RWPE2 (cell line): ENCODE measurements at places on chromosomes 3 and 15.

GRCh38 chr3:124584552-124585391, 145.5 kb upstream of the UMPS start:
- H3K4me3 ChIP-seq: peak overlapping the region; percentile 23
- H3K4me1 ChIP-seq: no peaks in the 10 kb centered on the region
- DNase-seq: no peak
- H3K27me3 ChIP-seq: peaks cover 39% of the 10 kb centered on the region
- H3K27ac ChIP-seq: no peak overlapping the region

GRCh38 chr3:89889386-89889785, 782.0 kb downstream of the EPHA3 start:
- no peaks in the 10 kb centered on the region for H3K4me1 ChIP-seq
- no peaks in the 10 kb centered on the region for H3K36me3 ChIP-seq
- no peak overlapping the region for H3K27ac ChIP-seq
- DNase-seq: no peak
- no peaks in the 10 kb centered on the region for H3K27me3 ChIP-seq

GRCh38 chr15:41779662-41780157, 5.4 kb downstream of the MAPKBP1 start:
- no peak for DNase-seq
- H3K36me3 ChIP-seq: peaks cover 57% of the 10 kb centered on the region
- peaks cover 50% of the 10 kb centered on the region for H3K4me1 ChIP-seq

DNA sequence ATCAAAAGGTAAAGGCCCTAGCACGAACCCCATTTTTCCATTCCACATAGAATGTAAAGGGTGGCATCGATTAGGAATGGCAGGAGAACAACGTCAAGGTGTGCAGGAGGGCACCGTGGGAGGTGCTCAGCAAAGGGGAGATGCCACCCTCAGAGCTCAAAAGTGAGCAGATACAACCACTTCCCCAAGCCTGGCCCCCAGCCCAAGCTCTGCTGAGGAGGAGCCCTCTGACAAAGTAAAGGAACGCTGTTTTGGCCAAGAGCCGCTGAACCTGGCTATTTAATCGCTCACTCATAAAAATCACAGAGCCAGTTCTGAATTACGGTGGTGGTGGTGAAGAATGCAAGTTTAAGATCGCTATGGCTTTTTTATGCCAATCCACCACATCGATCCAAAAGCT, 12.4 kb downstream of the GNB5 start:
- H3K27me3 ChIP-seq: no peaks in the 10 kb centered on the region
- peaks cover 10% of the 10 kb centered on the region for H3K4me1 ChIP-seq
- no peak for DNase-seq
- H3K4me3 ChIP-seq: peak overlapping the region; percentile 70
- H3K36me3 ChIP-seq: no peaks in the 10 kb centered on the region

- H3K4me1 ChIP-seq: peaks cover 25% of the 10 kb centered on the region
- no peak overlapping the region for H3K4me3 ChIP-seq
- no peaks in the 10 kb centered on the region for H3K36me3 ChIP-seq
- H3K27me3 ChIP-seq: no peaks in the 10 kb centered on the region
- DNase-seq: no peak
- no peak overlapping the region for H3K27ac ChIP-seq
Measured at GRCh38 chr3:157442729-157443128, 6.1 kb downstream of the PTX3 start.

- H3K27me3 ChIP-seq: no peaks in the 10 kb centered on the region
- H3K4me3 ChIP-seq: no peak overlapping the region
- no peaks in the 10 kb centered on the region for H3K36me3 ChIP-seq
- no peaks in the 10 kb centered on the region for H3K4me1 ChIP-seq
Measured at GRCh38 chr3:116111765-116112164, 333.5 kb downstream of the LSAMP start.

DNA sequence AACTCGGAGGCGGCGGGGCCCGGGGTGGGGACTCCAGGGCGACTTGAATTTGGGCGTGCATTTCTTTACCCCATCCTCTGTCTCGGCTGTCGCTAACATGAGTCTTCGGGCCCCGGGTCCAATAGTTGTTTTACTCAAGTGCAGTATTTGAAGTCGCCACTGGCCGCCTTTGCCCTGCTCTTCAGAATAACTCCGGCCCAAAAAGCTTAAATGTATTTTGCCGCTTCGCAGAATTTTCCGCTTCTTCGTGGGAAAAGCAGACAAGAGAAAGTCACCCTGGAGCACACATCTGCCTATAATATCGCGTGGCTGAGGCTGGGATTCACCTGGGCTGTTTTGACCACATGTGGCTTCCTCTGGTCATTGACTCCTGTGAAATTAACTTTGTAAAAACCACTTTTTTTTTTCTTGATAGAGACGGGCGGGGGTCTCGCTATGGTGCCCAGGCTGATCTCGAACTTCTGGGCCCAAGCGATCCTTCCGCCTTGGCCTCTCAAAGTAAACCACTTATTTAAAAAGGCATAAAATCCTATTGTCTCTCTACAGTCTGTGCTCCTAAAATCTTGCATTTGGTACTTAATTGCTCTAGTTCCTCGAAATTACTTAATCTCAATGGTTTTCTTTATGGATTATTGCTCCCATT, 676 bp downstream of the CNOT10 start:
- no peak for DNase-seq
- H3K27me3 ChIP-seq: no peaks in the 10 kb centered on the region
- H3K4me3 ChIP-seq: peak overlapping the region; percentile 72
- H3K27ac ChIP-seq: peak overlapping the region; percentile 41
- H3K36me3 ChIP-seq: peaks cover 7% of the 10 kb centered on the region; the same call in 1 of the 2 replicates

GRCh38 chr15:66138892-66139590, 114.5 kb downstream of the MEGF11 start:
- no peak for DNase-seq
- H3K36me3 ChIP-seq: no peaks in the 10 kb centered on the region
- H3K4me3 ChIP-seq: no peak overlapping the region

DNA sequence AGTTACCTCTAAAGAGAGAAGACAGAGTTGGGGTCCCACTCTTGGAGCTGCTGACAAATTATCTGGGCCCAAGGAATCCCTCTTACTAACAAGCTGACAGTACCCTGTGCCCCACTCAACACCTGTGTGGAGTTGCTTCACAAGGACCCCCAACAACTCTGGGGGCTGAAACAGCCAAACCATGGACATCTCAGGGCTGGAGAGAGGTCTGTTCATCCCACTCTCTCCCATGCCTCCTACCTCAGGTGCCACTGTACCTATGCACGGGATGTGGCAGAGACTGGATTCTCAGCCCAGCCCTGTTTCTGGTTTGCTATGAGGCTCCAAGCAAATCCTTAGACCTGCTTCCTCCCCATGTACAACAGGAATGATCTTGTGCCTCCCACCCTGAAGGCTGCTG, 101.7 kb downstream of the ETFA start:
- peaks cover 16% of the 10 kb centered on the region for H3K36me3 ChIP-seq
- no peak for DNase-seq
- no peak overlapping the region for H3K27ac ChIP-seq

- H3K4me1 ChIP-seq: peaks cover 43% of the 10 kb centered on the region
- H3K27me3 ChIP-seq: no peaks in the 10 kb centered on the region
- no peak for DNase-seq
- H3K36me3 ChIP-seq: peaks cover 12% of the 10 kb centered on the region
- H3K4me3 ChIP-seq: peak overlapping the region; percentile 82
Measured at GRCh38 chr15:64701482-64702184, 73.8 kb downstream of the RBPMS2 start.

GRCh38 chr15:77426871-77427270, 6.2 kb downstream of the HMG20A start:
- peaks cover 11% of the 10 kb centered on the region for H3K4me1 ChIP-seq
- no peaks in the 10 kb centered on the region for H3K27me3 ChIP-seq
- H3K27ac ChIP-seq: no peak overlapping the region
- H3K36me3 ChIP-seq: no peaks in the 10 kb centered on the region

DNA sequence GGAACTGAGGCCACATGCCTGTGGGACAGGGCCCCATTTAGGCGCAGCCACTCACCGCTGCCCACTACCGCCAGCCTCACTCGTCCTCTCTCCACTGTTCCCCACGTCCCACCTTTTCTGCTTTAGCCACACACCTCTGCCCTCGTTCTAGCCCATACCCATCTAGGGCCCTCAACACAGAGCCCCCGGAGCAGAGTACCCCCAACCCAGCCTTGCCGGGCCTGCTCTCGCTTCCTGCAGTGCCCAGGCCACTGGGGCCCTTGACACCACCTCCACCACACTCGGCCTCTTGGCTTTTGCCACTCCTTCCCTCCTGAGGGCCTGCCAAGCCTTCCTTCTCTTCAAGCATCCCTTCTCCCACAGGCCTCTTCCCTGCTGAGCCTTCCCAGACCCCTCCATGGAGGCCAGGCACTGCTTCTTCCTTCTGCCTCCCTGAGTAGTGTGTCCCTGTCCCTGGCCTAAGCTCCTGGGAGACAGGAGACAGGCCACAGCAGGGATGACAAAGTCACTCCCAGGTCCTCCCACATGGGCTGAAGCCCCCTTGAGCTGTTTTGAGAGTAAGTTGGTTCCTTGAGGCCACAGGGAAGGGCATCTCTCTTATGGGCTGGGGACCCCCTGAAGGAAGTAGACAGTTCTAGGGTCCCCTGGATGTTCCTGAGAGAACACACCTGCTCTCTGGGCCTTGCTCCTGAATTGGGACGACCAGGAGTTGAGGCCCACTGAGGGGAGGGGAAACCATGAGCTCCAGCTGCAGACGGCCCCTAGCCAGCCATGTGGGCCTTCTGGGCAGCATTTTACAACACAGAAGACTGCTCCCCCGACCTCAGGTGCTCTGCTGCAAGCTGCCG, 4.4 kb downstream of the PRSS50 start:
- no peaks in the 10 kb centered on the region for H3K27me3 ChIP-seq
- no peaks in the 10 kb centered on the region for H3K36me3 ChIP-seq
- DNase-seq: peak; percentile 30
- H3K4me3 ChIP-seq: no peak overlapping the region
- H3K4me1 ChIP-seq: peaks cover 3% of the 10 kb centered on the region
